ENCODE measurements at places on chromosomes 3 and 15.

GRCh38 chr3:72068621-72069020, 283.7 kb upstream of the PROK2 start:
- DNase-seq: no peak

DNA sequence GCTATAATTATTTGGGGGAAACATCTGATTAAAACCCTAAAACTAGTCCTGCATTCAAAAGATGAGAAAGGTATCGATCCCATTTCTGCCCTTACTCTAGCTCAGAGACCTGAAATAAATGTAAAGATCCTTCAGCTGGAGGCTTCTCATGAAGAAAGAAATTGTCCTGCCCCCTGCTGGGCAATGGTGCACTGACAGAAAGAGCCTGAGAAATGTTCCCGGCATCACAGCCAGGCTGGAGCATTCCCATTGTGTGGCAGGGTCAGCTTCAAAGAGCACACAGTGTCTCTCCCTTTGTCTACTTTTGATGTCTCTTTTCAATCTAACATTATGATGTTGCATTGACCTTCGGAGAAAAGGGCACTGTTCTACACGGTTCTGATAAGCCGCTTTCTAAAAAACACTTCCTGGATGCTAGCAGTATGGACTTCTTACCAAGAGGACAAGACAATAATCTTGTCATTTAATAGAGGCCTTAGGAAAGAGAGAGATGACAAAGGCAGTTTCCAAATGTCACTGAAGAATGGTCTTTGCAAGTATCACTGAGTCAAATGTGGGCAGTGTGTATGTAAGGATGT, 287.5 kb downstream of the MAGI1 start:
- no peak for DNase-seq

GRCh38 chr15:86002444-86002843, 77.2 kb upstream of the AGBL1 start:
- DNase-seq: no peak

- no peak for DNase-seq
These were observed 110.0 kb downstream of the AQP9 start for GRCh38 chr15:58247855-58248842.

- DNase-seq: no peak
These were observed 117.1 kb upstream of the TJP1 start for GRCh38 chr15:29939404-29939803.

- no peak for DNase-seq
These were observed 57.3 kb downstream of the DIPK2A start for GRCh38 chr3:144028798-144029411.

DNA sequence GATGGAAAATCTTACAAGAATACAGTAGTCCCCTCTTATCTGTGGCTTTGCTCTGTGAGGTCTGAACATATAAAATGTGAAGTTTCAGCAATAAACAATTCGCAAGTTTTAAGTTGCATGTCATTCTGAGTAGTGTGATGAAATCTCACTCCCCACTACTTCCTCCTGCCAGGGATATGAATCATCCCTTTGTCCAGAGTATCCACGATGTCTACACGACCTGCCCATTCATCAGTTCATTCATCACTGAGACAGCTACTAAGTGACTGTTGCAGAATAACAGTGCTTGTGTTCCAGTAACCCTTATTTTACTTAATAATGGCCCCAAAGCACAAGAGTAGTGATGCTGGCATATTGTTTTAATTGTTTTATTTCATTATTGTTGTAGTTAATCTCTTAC, 489.2 kb upstream of the UBE2E2 start:
- no peak for DNase-seq

DNA sequence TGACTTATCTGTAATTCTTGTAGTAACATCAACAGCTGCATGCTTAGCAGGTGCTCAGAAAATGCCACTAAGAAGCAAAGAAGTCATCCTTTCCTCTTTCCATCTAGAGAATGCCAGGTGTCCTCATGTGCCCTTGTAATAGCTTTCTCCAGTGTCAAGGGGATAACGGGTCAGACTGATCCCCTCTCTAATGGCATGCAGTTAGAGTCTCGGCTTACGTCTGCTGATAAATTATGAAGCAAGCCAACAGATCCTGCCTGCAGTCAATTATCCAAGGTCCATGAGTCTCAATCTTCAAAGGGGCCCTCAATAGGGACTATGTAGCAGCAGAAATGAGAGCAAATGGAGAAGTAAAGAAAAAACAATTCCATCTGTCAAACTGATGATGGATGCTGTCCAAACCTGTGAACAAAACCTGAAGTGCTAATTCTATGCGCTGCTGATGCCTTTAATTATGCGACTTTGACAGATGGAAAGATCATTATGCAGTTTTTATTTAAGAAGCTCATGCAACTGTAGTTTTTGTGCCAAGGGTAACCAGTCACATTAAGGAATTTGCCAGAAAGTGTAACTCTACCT, 162.8 kb upstream of the PEX5L start:
- no peak for DNase-seq

GRCh38 chr15:57827021-57827420, 120.5 kb downstream of the POLR2M start:
- no peak for DNase-seq

- no peak for DNase-seq
These were observed 67.7 kb downstream of the KLHL25 start for GRCh38 chr15:85727068-85727467.

DNA sequence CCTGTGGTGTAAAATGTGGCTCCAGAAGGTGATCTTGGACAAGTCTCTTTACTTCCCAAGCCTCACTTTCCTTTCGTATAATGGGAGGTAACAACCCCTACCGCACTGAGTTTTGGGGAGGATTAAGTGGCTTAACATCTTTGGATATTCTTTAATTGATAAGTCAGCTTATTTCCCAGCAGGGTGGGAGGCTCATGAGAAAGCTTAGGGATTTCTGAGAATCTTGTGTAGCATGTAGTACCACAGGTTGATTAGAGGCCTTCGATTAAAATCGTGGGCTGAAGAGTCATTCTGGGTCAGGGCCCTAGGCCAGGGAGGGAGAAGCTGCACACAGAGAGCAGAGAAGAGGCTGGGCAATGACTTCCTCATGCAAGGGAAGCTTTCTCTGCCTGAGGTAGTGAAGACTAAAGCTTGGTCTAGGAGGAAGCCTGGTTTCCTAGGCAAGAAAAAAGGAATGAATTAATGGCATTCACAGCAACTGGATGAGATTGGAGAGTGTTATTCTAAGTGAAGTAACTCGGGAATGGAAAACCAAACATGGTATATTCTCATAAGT, 1.5 kb upstream of the NMNAT3 start:
- no peak for DNase-seq

DNA sequence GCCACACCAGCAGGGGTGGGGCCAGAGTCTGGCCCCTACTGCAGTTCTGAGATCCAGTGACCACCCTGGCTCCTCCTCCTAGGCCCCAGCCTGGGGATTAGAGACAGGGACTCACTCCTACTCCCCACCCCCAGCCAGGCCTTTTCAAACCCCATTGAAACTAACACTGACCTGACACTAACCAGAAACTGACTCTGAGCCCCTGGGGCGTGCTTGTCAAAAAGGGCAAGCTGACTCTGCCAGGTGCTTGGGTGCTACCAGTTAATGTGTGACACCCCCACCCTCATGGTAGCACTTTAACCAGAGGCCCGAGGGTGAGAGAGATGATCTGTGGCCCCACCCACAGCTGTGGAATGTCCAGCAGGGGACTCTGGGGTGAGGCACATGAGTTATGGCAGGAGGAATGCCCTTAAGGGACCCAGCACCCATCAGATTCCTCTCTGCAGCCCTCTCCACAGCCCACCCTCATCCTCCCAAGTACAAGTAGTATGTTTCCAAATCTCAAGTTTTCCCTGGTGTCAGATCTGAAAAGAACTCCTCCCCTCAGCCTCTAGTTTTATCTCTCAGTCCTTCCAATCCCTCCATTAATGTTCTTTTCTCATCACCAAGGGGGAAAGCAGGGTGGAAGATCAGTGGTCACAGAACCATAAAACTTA, 1.4 kb downstream of the PTH1R start:
- DNase-seq: peak; percentile 15

DNA sequence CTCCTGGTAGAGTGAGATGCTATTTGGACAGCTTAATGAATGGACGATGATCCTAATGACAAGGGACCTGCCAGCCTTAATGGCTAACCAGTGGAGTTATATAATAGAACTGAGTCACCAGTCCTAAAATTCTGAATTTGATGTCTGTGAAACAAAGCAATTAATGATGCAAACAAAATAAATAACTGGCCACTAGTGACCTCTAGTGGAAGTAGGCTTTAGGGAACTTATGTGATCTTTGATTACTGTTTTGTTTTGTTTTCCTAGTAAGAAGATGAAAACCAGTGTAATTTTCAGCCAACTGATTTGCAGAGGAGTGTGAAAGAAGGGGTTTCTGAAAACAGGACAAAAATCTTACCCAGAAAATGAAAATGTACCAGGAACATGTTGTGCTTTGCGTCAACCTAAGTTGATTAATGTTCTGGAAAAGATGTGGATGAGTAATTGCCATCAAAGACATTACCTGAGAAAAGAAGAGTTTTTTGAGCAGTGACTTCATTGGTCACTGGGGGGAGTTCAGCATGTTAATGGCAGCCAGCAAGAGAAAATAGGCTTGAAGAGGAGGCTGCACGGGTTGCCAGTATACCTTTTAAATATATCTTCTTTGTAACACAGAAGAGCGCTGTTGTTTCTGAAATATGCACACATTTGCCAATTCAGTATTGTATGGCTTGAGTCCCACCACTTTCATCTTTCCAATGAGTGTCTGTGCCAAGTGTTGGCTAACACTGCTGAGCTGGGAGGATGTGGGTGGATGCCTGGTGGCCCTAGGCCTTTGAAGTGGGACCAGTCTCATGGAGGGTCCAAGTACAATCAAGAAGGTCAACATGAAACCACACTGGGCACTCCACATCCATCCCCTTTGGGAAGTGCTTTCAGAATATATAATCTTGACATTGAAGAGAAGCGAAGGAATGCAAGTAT, 9.3 kb downstream of the VEPH1 start:
- no peak for DNase-seq

- DNase-seq: no peak
These were observed 34.1 kb downstream of the ZNF710 start for GRCh38 chr15:90035095-90035839.

DNA sequence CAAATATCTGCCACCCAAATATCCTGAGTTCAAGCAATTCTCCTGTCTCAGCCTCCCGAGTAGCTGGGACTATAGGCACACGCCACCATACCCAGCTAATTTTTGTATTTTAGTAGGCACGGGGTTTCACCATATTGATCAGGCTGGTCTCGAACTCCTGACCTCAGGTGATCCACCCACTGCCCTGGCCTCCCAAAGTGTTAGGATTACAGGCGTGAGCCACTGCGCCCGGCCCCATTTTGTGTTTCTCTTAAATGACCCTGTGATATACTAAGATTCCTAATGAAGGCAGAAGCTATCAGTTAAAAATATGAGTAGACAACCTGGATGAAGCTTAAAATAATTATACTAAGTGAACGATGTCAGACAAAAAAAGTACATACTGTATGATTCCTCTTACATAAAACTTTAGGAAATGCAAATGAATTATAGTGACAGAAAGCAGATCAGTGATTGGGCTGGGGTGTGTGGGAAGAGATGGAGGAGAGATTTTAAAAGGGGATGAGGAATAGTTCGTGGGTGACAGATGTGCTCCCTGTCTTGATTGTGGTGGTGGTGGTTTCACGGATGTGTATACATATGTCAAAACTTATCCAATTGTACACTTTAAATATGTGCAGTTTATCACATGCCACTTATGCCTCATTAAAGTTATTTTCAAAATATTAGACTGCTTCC, 3.8 kb upstream of the KLHL40 start:
- DNase-seq: no peak

- DNase-seq: peak; percentile 26
These were observed 21.9 kb upstream of the ST3GAL6 start for GRCh38 chr3:98741121-98741716.

DNA sequence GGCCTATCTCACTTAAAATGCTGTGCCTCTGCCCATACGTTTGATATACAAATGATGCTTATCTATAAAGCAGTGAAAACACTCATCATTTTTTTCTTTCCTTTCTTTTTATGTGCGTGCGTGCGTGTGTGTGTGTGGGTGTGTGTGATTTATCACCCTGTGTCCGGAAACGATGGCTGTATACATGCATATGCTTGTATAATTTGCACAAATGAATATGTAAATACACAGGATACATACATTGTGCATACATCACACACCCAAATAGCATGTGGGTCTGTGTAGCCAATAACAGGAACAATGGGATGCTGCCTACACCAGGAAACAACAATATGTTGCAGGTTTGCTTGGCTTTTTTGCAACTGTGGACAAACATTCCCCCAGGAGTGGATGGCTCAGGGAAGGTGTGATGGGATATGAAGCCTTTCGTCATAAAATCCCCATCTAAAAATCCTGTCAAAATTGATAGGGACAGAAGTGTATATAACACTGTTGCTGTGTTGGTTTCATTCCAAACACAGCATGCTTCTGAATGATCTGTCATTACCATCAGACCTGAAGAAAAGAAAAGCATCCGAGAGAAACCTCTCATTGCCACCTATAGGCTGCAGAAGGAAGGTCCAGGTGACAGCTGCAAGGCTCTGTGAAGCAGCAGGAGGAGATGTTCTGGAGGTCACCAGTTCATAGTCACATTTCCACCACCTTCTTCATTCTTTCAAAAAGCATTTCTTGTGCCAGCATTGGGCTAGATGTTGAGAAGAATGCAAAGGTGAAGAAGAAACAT, 503.9 kb upstream of the NR2F2 start:
- no peak for DNase-seq

DNA sequence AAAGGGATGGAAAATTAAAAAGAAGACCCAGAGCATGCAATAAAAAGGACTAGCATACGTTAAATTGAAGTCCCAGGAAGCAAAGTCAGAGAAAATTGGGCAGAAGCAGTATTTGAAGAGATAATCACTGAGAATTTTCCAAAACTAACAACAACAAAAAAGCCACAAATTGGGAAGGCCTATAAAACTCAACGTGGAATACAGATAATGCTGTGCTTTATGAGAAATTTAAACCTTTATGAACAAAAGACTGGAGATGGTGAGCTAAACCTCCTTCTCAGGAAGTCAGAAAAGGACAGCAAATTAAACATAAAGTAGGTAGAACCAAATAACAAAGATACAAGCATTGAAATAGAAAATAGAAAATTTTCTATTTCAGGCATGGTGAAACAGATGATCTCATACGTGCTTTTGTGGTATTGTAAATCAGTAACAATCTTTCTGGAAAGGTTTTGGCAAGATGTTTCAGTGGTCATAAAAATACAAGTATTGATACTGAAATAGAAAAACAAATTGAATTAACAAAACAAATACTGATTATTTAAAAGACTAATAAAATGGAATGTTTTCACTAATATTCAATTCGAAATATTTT, 55.6 kb downstream of the LYSMD4 start:
- no peak for DNase-seq

DNA sequence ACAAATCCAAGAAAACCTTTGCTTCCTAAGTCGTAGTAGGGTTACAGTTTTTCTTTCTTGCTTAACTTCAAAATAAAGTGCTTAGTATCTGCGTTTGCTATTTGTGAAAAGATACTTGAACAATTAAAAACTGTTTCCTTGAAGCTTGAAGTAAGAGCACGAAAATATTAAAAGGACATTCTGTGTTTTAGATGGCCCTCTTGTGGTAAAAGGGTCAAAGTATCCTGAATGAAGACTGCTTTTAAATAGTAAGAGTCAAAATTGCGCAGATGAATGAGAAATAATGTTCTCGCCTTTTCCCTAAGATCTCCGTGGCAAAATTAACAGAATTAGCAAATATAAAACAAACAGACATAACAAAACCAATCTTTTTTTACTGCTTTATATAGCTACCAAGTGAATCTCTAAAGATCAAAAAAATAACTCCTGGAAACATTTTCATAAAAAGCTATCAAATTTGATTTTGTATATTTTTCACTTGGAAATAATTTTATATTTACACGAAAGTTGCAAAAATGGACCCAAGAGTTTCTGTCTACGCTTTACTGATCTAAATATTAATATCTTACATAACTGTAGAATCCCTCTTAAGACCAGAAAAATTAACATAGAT, 175.4 kb downstream of the MBNL1 start:
- DNase-seq: no peak
